ENCODE measurements at places on chromosomes 4 and X.

DNA sequence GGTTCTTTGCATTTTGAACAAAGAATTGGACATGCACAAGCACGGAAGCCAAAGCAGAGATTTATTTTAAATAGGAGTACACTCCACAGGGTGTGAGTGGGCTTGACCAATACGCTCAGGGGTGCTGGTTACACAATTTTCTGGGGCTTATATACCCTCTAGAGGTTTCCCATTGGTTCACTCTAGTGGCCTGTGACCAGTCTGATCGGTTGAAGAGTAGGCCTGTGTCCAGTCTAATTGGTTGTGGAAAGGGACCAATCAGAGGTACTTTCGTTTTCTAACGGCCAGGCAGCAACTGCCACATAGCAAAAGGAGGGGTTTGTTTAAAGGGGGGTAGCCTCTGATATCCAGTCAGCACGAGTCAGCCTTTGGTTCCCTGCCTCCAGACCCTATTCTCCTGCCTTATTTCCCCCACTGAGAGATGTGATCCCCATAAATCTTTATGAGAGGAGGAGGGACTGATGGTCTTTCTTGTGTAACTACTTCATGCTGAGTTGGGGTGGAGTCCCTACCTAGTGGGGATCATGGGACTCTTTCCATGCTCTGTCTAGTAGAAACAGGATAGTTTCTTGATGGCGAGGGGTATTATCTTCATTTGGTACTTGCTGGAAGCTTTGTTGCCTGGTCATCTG is 11.3 kb upstream of the AREG start:
- DNase-seq, result no peak

GRCh38 chr4:74578329-74578728 is 133.4 kb downstream of the AREG start:
- no peak for DNase-seq

- DNase-seq, result no peak
Measured at GRCh38 chr4:28317221-28317620, 1456.6 kb downstream of the STIM2 start.

DNA sequence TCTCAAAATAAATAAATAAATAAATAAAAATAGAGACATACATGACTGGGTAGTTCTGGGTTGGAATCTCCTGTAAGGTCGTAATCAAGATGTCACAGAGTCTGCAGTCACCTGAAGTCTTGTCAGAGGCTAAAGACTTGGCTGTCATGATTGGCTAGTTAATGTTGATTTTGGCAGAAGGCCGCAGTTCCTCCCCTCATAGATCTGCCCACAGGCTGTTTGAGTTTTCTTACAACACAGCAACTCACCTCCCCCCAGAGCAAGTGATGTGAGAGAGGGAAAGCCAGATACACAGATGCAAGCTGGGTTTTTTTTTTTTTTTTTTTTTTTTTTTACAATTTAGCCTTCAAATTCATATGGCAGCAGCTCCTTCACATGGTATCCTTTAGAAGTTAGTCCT is 36.4 kb upstream of the BMPR1B start:
- DNase-seq, result no peak

GRCh38 chr4:78975865-78976264 is 36.6 kb upstream of the PAQR3 start:
- no peak for DNase-seq
